ENCODE measurements at places on chromosomes 4 and X. TPM values are rescaled to one million over a fixed set of nuclear protein-coding genes. Genes with fewer than 3 reads are reported as not detected.

AKAP14 gene
- total RNA-seq: not detected

SPANXN4 gene
- not detected for total RNA-seq

RAI2 gene
- under 0.01 TPM for total RNA-seq

TIGD4 gene
- 0.36 TPM for total RNA-seq

SATL1 gene
- not detected for total RNA-seq

DNA sequence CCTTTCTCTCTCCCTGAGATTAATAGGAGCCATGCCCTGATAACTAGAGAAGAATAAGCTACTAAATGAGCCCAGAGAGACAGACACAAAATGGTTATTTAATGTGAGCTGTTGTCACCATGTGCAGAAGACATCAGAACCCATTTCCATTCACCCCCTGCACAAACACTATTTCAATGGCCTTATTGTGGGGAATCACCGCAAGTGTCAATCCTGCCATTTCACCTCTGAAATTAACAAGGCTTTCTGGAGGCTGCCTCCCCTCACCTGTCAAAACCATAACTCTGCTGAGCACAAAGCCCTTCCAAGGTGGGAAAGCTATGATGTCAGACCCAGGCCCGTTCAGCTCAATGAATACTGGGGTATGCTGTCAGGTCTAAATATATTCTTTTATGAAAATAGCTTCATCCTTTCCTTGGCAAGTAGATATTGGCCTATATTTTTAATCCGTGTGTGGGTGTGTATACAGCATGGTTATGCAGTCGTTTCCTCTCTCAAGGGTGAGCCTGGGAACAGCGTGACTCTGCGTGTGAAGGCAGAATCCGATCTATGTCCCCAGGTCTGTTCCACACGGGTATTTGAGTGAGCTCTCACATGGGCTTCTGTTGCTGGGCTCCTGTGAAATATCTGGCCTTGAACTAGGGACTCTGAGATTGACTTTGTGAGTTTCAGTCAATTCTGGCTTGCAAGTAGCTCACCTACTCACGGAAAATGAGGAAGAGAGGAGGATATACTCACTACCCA is 266.3 kb downstream of the FBXW7 start:
- no peaks in the 10 kb centered on the region for H3K27me3 ChIP-seq
- no peak overlapping the region for H3K27ac ChIP-seq
- H3K4me1 ChIP-seq: peaks cover 3% of the 10 kb centered on the region
- H3K4me3 ChIP-seq: no peak overlapping the region

GRCh38 chrX:140433582-140433981 is 71.3 kb downstream of the SOX3 start:
- no peaks in the 10 kb centered on the region for H3K36me3 ChIP-seq
- H3K27ac ChIP-seq: no peak overlapping the region
- no peak overlapping the region for H3K4me3 ChIP-seq
- no peak for DNase-seq

DNA sequence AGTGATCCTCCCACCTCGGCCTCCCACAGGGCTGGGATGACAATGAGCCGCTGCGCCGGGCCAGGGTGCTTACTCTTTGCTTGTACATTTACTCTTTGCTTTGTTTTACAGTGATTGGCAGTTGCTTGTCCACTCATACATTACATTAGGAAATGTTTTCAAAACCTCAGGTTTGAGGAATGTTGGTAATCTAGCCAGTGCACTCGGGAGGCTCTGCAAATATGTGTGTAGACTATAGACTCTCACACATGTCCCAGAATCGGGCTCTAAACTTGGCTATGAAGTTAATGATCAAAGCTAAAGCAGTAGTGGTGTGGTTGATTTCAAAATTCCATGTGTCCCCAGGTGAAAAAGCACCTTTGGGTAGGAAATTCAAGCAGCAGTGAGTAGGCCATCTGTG is 20.5 kb downstream of the TRMT44 start:
- H3K4me3 ChIP-seq: no peak overlapping the region
- H3K27ac ChIP-seq: no peak overlapping the region
- H3K27me3 ChIP-seq: no peaks in the 10 kb centered on the region

DNA sequence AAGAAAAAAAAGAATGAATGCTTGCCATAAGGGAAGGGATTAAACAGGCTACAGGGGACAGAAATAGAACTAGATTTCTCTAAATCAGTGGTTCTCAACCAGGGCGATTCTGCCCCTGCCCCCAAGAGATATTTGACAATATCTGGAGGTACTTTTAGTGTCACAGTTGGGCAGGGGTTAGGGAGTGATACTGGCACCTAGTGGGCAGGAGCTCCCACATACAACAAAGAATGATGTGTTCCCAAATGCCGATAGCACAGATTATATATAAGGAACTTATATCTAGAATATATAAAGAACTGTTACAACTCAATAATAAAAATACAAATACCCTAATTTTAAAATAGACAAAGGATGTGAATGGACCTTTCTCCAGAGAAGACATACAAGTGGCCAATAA is 14.7 kb downstream of the S100G start:
- no peak for DNase-seq
- H3K36me3 ChIP-seq: no peaks in the 10 kb centered on the region
- H3K27ac ChIP-seq: no peak overlapping the region
- no peak overlapping the region for H3K4me3 ChIP-seq

DNA sequence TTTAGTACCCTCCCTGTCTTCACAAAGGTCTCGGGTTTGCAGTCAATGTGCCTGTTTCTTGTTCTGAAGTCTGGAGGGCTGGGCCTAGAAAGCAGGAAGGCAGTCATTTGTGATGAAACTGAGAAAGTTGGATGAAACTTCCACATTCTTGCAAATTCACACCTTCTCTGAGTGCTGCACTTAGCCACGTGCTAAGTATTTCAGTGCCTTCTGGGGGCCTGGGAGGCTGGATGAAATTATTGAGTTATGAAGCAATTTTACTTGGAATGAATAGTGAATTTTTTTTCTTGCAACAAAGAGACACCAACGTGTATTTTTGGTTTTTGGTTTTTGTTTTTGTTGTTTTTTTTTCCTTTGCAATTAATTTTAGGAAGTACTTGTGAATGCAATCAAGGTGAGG is 71.2 kb downstream of the MSX1 start:
- H3K36me3 ChIP-seq: no peaks in the 10 kb centered on the region
- no peaks in the 10 kb centered on the region for H3K4me1 ChIP-seq
- no peak for DNase-seq

DNA sequence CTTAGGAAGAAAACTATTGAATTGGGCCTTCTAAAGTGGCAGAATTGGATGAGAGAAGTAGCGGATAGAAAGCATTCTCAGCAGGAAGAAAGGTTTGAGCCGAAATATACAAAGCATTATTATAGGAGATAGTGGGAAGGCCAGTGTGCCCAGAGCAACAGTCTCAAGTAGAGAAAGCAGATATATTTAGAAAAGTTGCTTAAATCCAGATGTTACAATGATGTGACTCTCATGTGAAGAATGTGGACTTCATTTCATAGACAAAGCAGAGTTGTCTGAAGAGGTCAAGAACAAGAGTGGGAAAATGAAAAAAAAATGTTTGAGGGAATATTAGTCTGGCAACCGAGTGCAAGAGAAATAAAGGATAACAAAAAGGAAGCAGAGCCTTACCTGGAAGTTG is 66.9 kb downstream of the SYNPO2 start:
- H3K36me3 ChIP-seq: no peaks in the 10 kb centered on the region
- no peak overlapping the region for H3K27ac ChIP-seq
- DNase-seq: no peak

GRCh38 chrX:16882702-16883486 is 12.7 kb upstream of the RBBP7 start:
- no peaks in the 10 kb centered on the region for H3K36me3 ChIP-seq
- peak; percentile 92 for DNase-seq
- peaks cover 32% of the 10 kb centered on the region for H3K27me3 ChIP-seq

GRCh38 chr4:129362691-129363274 is 266.8 kb downstream of the C4orf33 start:
- H3K27ac ChIP-seq: no peak overlapping the region
- H3K4me1 ChIP-seq: no peaks in the 10 kb centered on the region
- H3K27me3 ChIP-seq: peaks cover 3% of the 10 kb centered on the region

- H3K4me3 ChIP-seq: no peak overlapping the region
- peaks cover 20% of the 10 kb centered on the region for H3K4me1 ChIP-seq
- no peaks in the 10 kb centered on the region for H3K27me3 ChIP-seq
- DNase-seq: peak; percentile 75
Measured at GRCh38 chr4:6893449-6894085, 16.1 kb upstream of the TBC1D14 start.

DNA sequence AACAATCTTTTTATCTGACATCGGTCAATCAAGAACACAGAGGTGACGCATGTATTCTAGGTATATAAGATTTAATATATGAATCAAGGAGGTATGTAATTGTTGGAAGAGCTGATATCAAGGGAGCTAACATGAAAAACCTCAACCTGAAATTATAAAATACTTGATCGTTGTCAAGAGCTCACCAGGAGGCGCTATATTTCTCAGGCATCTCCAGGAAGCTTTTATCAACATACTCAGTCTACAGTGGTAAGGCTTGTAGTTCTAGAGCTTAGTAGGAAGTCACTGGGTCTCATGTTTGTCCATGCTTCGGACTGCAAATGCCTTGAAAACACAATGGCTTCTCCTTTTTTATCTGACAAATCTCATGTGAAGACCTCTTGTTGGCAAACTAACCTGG is 156.1 kb downstream of the GRXCR1 start:
- H3K27me3 ChIP-seq: no peaks in the 10 kb centered on the region
- H3K4me1 ChIP-seq: no peaks in the 10 kb centered on the region
- DNase-seq: no peak
- H3K4me3 ChIP-seq: no peak overlapping the region
- no peak overlapping the region for H3K27ac ChIP-seq

DNA sequence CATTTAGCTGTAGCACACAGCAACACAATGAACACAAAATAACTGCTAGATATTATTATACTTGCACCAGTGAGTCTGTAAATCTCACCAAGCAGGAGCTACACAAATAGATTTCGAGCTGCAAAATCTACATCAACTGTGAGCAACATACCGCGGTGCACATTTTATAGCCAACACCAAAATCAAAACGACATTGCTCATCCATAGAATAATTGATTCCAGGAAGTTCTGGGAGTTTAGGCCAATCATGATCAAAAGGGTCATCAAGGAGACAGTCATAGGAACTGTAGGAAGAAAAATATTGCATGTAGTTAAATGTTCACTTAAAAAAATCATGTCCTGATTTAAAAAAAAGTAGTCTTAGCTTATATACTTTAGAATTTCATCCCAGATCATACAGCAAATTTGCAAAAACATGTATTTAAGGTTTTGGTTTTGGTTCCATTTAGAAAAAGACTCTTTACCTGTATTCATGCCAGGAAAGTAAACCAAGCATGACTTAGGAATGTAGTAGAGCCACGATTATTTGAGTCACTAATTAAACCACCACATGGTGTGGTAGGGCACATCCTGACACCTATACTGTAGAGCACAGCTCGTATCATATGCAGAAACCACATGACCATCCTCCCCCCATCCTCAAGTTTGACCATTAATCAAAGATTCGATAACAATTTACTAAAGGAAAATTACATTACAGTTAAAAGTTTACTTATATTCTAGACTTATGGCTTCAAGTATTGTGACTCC is 250.4 kb downstream of the ADAMTS3 start:
- H3K4me1 ChIP-seq: peaks cover 45% of the 10 kb centered on the region
- peak overlapping the region; percentile 71 for H3K27ac ChIP-seq
- no peaks in the 10 kb centered on the region for H3K27me3 ChIP-seq
- H3K36me3 ChIP-seq: no peaks in the 10 kb centered on the region

DNA sequence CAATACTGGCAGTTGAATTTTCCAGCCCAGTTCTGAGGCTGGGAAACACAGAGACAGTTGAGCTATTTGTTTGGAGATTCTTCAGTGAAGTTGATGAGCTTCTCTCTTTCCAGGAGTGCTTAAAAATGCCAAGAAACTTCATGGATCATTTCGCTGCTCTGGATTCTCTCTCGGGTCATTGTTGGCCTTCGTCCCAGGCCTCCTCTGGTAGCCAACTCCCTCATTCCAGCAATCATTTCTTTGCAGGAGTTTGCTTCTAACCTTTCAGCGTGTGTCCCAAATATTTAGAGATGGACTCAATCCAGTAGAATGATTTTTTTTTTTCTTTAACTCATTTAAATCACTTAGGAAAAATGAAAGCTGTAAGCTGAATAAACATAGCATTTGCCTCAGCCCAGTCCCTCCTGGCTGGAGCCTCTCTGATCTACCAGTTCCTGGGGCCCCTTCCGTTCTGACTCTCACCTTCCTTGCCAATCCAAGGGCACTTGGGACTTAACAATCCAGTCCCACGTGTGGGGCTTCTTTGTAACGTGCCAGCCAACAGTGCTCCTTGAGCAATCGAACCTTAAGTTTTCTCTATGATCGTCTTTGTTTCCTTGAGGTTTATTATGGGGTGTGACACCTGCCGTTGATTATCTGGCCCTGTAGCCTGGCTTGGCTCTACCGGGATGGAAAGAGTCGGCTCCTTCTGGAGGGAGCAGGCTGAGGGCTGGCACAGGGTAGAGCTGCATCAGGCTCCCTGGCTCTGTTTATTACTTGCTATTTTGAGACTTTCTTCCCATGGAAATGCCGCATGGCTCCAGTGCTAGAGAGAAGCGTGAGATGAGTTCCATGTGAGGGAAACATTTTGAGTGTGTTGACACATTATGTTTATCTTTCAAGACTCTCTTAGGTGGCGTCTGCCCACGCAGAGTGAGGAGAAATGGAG is 80.4 kb upstream of the GPC4 start:
- DNase-seq: no peak
- H3K36me3 ChIP-seq: no peaks in the 10 kb centered on the region
- peak overlapping the region; percentile 58 for H3K27ac ChIP-seq
- no peaks in the 10 kb centered on the region for H3K4me1 ChIP-seq

DNA sequence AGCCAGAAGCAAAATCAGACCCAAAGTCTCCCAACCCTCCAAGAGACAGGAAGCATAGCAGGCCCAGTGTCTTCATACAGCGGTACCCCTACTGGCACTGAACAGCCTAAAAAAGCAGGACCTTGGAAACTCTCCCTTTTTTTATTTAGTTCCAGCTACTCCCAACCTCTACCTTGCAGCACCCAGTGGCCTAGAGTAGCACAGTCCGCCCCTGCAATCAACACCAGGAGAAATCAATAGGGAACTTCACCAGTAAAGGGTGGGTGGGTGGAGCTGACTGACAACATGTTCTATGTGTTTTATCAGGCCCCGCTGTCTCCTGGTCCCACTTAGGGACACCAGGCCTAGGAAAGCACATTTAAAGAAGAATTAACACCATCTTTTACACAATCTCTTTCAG is 378.5 kb upstream of the CT83 start:
- no peak overlapping the region for H3K27ac ChIP-seq
- H3K27me3 ChIP-seq: no peaks in the 10 kb centered on the region
- no peak overlapping the region for H3K4me3 ChIP-seq
- no peak for DNase-seq
- H3K36me3 ChIP-seq: no peaks in the 10 kb centered on the region
- no peaks in the 10 kb centered on the region for H3K4me1 ChIP-seq

DNA sequence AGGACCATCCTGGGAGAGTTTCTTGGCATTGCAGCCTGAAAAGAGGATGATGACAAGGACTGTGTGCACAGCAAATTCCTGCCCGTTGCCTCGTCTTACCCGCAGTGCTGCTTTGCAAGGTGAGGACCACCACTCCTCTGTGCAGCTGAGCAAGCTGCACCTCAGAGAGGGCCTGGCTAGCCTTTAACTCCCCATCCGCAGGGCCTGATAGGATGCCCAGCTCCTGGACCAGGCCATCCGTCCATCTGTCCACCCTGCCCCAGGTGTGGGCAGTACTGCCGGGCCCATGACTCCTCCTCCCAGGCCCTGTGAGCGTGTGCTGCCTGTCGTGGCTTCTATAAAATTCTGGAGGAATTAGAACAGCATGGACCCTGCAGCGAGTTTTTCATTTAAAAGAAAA is 43.9 kb upstream of the PPP2R2C start:
- H3K27ac ChIP-seq: no peak overlapping the region
- no peaks in the 10 kb centered on the region for H3K36me3 ChIP-seq
- no peaks in the 10 kb centered on the region for H3K4me1 ChIP-seq
- H3K4me3 ChIP-seq: no peak overlapping the region

Measured in osteoblast (primary cell).